Activated CD4-positive, alpha-beta T cell treated with anti-CD3 and anti-CD28 coated beads, Interleukin-2, amount 50 U/mL, for 4 hours (primary cell): ENCODE measurements at places on chromosomes 4 and X.
A peak's percentile ranks its signal among the peaks of the same experiment; 100 is the strongest.

DNA sequence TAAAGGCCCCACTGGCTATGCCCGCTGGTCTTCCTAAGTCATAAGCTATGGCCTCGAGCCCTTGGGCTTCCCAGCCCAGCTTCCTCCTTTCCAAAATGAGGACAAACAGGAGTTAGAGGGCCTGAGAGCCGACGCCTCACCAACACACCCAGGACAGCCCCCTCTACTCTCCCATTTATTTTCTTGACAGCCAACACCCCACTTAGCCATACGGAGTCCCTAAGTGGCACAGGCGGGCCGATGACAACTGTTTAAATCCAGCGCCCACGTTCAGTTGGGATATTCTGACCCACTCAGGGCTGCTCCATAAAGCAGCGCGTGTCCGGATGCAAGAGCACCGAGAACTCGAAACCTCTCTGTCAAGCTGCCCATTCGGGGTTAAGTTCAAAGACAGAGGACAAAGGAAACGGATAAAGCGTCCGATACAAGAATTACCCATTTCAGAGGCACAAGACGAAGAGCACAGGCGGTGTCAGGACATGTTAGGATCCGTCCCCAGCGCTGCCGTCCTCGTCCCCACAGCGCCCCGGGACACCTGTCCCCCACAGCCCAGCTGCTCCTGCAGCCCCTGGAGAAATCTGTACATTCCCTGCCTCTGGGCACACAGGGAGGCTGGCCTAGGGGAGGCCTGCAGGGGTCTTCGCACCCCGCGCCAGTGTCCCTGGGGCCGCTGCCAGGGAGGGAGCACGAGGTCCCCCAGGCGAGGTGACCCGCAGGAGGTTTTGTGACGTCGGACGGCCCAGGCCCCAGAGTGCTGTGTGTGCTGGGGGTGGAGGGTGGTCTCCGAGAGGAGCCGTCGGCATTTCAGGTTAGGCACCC, 1.2 kb downstream of the PRKX start:
- no peak for DNase-seq

DNA sequence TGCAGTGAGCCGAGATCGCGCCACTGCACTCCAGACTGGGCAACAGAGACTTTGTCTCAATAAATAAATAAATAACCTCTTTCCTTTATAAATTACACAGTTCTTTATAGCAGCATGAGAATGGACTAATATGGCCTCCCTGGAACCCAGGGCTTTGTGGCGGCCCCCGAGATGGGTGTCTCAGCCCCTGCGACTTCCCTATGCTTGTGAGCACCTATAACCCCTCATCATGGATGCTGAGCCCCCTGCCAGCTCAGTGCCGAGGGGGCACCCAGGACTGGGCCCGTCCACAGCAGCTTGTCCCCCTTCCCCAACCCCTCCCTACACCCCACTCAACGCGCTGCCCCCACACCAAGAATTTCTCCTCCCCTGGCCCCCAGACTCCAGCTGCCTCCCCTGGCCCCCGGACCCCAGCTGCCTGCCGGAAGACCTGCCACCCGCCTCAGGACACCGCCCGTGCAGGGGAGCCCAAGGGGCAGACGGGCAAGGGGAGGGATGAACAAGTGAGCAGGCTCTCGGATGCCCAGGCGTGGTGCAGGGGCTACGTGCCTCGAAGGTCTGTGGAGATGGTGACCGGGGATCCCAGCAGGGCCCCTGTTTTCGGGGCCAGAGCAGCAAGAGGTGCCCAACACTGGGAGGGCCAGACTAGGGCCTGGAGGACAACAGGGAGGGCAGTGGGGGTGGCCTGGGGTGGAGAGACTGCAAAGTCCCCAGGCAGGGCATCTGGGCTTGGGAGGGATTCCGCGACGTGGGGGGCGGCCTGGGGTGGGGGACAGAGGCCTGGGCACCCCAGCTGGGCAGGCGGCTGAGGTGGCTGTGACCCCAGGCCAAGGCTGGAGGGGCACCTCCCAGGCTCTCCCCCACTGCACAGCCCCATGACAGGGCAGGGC, 74.0 kb downstream of the FAM53A start:
- no peak for DNase-seq

DNA sequence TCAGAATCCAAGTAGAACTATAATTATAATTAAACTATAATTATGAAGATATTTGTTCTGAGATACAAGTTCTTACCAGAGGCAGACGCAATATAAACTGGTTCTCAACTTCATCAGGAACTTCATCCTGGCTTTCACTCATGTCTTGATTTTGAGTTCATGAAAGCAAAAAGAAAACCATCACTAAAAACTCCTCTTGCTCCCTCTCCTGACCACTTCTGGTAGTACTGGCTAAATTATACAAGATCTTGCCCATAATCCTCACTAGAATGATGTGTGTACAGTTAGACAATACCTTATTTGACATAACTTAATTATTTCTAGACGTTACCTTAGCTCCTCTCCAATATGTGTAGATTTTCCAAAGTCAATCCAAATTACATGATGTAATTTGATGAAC, 3.7 kb downstream of the TAF7L start:
- DNase-seq = no peak

DNA sequence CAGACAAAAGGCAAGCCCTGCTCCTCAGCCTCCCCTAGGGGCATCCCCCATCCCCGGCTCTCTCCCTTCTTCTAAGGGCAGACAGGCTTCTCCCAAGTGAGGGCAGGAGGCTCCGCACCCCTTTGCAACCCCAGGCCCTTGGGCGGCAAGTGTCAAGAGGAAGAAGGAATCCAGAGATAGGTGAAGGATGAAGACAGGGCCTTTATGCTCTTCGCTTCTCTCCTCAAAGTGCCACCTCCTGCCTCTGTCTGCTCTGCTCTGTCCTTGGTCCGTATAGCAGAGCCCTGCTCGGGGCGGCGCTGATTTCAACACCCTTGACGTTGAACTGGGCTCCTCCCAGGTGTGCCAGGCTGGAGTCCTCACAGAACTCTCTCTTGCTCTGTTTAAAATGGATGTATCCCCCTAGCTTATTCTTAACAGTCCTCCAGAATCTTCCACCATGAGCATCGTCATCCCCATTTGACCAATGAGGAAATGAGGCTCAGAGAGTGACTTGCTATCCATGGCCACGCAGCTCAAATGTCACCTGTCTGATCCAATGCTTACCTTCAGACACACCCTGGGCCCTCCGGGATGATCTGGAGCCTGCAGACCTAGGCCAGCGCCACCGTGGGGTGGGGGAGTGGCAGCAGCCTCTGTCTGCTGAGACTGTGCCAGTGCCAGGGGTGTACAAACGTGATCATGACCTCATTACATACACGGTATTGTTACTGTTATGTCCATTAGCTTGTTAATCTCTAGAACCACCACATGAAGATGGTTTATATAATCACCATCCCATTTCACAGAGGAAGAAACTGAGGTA, 99.8 kb downstream of the PHKA2 start:
- no peak for DNase-seq

GRCh38 chr4:27066591-27066990, 205.9 kb downstream of the STIM2 start:
- DNase-seq = no peak

GRCh38 chrX:8738588-8739189, 6.8 kb upstream of the ANOS1 start:
- peak; percentile 1 for DNase-seq

- no peak for DNase-seq
Measured at GRCh38 chrX:101081231-101081630, 2.6 kb downstream of the TMEM35A start.

GRCh38 chr4:124631760-124632159, 80.8 kb downstream of the ANKRD50 start:
- no peak for DNase-seq
